ENCODE measurements at places on chromosomes 12 and 14.

DNA sequence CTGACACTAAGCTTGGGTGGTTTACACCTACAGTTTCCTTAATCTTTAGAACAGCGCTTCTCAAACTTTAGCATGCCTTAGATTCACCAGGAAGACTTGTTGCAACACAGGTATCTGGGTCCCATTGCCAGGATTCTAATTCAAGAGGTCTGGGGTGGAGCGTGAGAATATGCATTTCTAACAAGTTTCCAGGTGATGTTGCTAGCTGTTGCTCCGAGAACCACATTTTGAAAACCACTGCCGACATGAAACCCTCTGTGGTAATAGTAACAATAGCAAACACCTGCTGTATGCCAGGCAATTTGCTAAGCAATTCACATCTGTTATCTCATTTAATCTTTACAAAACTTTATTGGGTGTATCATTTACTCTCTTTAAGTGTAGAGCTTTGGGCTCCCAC is 58.6 kb downstream of the TRHDE start:
- DNase-seq, result no peak

GRCh38 chr14:99420711-99421110 is 59.9 kb downstream of the SETD3 start:
- no peak for DNase-seq

DNA sequence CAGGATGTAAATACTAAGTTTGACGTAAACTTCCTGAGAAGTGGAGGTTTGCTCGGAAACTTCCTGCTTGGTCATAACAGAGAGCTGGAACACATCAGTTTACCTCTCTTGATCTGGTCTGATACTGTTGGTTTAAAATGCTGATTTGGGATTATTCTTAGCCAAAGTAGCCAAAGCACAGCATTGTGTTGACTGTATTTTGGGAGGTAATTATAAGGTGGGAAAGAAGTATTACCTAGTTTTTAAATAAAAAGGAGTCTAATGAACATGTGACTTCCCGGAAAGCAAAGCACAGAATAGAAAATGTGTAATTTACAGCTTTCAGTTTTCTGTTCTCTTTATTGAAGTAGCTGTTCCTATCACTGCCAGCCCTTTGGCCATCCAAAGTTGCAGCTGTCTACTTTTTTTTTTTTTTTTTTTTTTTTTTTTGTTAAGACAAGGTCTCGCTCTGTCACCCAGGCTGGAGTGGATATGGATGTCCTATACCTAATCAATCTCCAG is 52.2 kb upstream of the SRP54 start:
- no peak for DNase-seq

DNA sequence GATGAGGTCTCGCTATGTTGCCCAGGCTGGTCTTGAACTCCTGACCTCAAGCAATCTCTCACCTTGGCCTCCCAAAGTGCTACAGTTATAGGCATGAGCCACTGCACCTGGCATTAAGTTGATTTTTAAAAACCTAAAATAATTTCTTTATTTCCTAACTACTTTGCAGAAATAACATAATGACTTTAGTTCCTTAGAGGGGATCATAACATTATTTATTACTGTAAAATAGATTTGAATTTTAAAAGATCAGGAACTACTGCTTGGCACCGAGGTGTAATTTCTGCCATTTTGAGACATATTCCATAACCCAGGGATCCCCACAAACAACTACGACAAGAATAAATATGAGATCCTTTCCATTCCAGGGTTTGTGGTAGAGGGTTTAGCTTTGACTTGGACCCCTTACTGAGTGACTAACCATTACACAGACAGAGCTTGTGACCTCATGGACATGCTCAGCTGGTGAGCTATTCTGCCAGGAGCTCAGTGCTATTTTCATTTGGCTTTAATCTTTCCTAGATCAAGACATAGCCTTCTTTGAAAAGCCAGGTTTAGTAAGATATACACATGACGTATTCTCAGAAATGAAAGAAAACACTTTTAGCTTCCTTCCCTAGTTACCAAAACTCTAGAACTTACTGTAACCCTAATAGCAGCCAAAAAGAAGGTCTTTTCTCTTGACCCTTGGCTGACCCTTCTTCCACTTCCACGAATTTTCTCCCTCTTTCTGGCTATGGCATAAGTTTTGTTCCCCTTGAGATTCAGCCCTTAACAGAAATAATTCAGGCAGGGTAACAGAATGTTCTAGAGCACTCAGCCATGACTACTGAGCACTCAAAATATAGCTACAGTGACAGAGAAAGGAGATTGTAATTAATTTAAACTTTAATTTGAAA is 75.1 kb upstream of the NUDT4 start:
- peak; percentile 96 for DNase-seq

GRCh38 chr14:76894308-76894707 is 68.1 kb downstream of the LRRC74A start:
- no peak for DNase-seq

DNA sequence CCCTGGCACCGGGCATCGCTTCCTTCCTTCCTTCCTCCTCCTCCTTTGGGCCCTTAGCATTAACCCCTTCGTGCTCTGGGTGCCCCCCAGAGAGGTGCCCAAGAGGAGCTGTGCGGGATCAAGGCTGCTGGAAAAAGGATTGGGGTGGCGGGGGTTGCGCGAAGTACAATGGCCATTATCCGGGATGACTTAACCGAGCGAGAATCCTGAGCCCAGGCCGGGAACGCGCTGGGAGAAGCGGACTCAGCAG is 2.8 kb downstream of the DHH start:
- DNase-seq, result no peak

- no peak for DNase-seq
Measured at GRCh38 chr12:59484575-59484974, 111.3 kb upstream of the SLC16A7 start.

- DNase-seq, result no peak
Measured at GRCh38 chr14:22474730-22475351, 114.2 kb downstream of the DAD1 start.

- DNase-seq, result no peak
Measured at GRCh38 chr14:106174206-106174605, 647.8 kb downstream of the TMEM121 start.

GRCh38 chr14:76958980-76959710 is 69.4 kb downstream of the IRF2BPL start:
- DNase-seq, result no peak

DNA sequence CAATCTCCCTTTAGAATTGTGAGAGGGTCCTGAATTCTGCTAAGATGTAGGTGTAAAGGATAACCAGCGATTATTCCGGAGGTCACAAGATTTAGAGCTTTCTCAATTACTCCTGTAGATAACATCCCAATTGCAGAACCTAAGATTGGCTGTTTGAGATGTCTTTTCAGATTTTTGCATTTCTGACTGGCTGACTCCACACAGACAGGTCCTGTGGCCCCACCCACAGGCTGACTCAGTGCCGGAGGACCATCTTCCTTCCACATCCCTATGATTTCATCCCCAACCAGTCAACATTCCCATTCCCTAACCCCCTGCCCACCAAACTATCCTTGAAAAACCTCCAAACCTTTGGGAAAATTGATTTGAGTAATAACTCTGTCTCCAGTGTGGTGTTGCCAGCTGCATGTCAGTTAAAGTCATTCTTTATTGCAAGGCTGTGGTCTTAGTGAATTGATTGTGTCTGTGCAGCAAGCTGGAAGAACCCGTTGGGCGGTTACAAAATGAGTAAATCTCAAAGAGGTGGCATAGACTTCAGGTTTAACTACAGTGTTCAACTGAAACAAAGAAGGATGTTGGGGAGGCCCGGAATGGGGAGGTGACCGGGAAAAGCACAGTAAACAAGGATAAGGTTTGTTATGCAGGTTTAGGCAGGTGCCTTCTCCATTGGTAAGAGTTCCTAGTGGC is 10.6 kb downstream of the FNTB start:
- no peak for DNase-seq

DNA sequence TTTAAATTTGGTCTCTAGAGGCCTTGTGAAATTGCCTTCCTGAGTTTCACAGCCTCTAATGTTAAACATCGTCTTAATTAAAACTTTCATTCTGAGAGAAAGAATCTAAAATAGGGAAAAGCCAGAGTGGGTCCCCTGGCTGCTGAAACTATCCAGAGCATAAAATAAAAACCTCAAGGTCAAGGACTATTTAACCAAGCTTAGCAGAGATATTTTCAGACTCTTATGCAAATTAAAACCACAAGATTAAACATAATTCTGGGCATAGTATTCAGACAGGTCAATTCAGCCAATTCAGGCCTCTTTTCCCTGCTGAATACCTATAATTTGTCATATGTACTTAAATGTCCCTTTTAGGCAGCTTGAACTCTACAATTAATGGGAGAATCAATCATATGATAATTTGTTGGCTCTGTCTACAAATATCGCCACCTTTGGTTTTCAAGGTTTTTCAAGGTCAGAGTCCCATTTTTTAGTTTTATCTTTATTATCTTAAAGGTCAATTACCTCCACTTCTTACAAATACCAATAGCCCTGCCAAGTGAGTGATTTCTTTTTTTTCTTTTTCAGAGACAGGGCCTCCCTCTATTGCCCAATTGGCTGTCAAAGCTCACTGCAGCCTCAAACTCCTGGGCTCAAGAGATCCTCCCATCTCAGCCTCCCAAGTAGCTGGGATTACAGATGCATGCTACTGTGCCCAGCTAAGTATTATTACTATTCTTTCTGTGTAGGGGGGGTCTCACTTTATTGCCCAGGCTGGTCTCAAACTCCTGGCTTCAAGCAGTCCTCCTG is 257.1 kb downstream of the PHLDA1 start:
- no peak for DNase-seq

DNA sequence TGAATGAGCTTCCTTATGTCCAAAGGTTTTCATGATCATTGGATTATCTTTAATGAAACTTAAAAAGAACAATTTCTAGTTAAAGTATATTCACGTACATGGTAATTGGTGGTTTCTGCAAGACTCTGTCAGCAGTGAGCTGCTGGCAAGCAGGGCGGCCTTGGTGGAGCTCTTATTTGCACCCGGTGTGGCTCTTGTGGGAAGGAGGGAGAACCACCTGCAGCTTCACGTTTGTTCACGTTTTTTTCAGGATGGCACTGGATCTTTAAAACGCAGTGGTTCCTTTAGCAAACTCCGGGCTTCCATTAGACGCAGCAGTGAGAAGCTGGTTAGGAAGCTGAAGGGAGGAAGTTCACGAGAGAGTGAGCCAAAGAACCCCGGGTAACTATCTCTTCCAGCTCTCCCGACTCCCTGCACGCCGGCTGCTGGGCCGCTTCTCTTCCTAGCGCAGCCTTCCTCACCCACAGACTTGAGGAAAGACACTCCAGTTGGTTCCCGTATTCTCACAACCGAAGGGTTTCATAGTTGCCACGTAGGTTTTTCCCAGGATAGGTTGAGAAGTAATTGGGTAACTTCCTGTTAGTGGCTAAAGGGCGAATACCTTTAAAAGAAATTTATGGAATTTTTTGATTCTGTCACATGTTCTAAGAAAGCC is 28.3 kb downstream of the XRCC3 start:
- no peak for DNase-seq

GRCh38 chr14:87617079-87617478 is 375.9 kb downstream of the GALC start:
- no peak for DNase-seq

DNA sequence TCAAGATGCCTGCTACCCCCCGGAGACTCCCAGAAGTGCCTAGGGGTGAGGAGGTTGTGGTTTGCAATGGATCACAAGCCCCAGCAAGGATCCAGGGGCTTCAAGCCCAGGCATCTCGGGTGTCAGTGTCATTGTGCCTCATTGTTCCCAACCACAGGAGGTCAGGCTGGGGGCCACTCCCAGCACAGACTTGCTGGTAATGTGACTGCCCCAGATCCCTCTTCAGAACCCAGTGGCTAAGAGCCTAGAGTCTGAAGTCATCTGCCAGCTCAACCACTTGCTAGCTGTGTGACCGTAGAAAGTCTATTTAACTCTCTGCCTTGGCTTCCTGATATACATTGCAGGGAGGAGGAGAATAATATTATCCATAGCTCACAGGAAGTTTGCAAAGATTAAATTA is 7.7 kb upstream of the ASB2 start:
- no peak for DNase-seq

DNA sequence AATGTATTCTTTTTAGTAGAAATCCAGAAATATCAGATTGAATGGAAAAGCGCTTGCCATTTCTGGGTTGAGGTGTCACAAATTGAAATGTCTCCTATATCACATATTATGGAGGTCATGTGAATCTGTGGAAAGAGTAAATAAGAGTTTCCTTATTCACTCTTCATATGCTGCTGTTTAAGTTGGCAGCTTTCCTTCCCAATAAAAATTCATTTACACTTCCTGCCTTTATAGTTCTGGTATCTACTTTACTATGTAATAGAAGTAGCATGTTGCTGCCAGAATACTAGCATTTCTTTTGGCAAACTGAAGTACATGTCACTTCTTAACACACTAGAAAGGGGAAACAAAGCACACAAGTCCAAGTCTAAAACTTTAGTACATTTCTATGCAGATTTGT is 60.8 kb downstream of the SDR9C7 start:
- no peak for DNase-seq

GRCh38 chr12:44889162-44889561 is 13.0 kb upstream of the NELL2 start:
- DNase-seq, result peak; percentile 9

DNA sequence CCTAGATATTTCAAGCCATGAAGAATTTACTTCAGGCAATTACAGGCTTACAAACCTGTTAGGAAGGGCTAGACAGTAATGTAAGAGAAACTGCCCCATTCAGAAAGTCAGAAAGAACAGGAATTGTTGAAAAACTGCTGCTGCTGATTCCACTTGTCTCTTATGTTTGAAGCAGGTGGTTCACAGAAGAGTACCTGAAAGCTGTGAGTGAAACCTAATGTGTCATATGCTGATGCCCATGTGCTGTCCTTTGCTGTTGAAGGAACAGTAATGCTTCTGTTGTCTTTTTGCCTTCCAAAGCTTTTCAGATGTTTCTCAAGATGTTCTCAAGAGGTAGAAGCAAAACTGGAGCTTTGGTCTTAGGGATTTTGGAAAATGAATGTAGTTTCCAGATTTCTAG is 39.0 kb downstream of the MNAT1 start:
- DNase-seq, result no peak

GRCh38 chr12:79927772-79928474 is 7.0 kb downstream of the PPP1R12A start:
- DNase-seq, result no peak

DNA sequence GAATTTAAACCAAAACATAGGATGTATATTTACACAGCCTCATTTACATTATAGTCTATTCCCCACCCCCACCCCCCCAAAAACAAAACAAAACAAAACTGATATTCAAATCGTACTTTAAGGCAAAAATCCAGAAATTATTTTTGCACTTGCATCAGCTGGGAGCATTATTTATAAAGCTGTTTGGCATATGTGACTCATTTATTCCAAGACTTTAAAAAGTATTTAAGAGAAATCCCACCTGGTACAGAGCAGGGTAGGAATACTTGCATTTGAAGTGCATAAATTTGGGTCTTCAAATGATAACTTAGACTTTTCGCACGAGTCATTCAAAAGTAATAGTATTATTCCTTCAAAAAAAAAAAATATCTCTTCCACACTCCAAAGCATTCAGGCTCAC is 1.1 kb downstream of the KLHL28 start:
- no peak for DNase-seq

GRCh38 chr12:716506-716905 is 35.9 kb upstream of the WNK1 start:
- no peak for DNase-seq
